AG04450 (cell line): ENCODE measurements at places on chromosomes 7 and 10.

DNA sequence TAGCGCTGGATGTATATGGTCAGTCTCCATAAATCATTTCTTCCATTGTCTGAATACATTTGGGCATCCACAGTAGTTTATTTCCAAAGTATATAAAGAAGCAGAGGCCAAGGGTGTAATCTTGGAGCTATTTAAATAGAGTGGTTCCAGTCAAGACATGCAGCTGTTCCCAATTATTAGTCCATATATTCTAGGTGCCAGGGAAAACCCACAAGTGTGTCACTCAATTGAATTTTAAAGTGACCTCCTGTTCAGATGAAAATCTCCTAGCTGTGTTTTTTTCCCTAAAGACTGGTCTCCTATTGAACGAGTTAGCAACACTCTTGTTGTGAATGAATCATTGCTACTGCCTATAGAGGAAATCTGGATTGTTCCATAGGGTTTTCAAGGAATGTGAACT, 260.2 kb upstream of the BMPER start:
- DNase-seq: no peak

GRCh38 chr7:131011432-131011742, 277.4 kb upstream of the KLF14 start:
- no peak for DNase-seq

GRCh38 chr7:82162289-82162688, 281.3 kb downstream of the CACNA2D1 start:
- no peak for DNase-seq

GRCh38 chr10:68403701-68404100, 3.4 kb downstream of the RUFY2 start:
- DNase-seq: no peak

DNA sequence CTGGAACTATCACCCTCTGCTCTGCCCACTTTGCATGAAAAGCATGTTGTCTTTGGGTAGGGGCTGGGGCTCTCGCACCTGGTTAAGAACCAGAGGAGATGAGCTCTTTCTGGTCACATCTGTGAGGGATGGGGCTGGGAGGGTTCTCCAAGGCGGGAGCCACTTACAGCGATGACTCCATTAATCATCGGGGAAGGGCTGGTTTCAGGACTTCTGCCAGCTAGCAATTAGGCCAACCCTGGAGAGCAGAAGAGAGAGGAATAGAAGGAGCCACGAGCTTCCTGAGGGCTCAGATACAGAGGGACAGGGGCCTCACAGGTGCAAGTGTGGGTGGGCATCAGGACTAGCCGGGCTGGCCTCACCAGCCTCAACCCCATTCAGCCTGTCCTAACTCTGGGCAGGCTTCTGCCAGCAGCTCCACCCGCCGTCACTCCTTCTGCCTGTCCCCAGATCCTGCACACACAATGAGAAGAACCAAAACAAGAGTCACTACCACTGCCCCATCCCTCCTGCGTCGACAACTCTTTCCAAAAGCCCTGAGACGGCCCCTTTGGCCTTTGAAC, 8.4 kb downstream of the AQP1 start:
- DNase-seq: no peak

DNA sequence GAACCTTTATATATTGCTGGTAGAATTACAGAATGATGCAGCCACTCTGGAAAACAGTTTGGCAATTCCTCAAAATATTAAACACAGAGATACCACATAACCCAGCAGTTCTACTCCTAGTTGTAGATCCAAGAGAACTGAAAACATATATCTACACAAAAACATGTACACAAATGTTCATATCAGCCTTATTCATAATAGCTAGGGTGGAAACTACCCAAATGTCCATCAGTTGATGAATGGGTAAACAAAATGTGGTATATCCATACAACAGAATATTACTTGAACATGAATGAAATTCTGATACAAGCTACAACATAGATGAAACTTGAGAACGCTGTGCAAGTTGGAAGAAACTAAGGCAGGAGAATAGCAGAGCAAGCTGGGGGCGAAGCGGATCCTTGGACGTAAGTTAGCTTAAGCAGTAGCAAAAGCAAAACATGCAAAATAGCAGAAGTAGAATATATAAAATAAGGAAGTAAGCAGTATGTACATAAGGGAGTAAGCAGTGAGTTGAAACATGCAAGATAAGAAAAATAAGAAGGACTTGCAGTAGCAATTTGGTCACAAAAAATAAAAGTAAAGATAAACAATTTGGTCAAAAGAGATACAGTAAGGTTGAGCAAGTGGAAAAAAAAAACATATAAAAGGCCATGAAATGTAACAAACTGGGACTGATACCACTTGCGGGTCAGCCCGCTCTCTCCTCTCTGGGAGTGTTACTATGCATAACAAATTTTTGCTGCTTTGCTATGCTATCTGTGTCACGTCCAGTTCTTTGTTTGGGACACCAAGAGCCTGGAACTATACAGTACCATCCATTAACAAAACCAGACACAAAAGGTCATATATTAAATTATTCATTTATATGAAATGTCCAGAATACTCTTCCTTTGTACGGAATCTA, 18.0 kb upstream of the HILPDA start:
- DNase-seq: no peak

GRCh38 chr10:3676564-3676963, 108.4 kb downstream of the KLF6 start:
- DNase-seq: no peak

- no peak for DNase-seq
Measured at GRCh38 chr7:140342727-140343514, 55.4 kb downstream of the SLC37A3 start.
